Astrocyte of the cerebellum (primary cell): ENCODE measurements at places on chromosomes 1 and 21.

DNA sequence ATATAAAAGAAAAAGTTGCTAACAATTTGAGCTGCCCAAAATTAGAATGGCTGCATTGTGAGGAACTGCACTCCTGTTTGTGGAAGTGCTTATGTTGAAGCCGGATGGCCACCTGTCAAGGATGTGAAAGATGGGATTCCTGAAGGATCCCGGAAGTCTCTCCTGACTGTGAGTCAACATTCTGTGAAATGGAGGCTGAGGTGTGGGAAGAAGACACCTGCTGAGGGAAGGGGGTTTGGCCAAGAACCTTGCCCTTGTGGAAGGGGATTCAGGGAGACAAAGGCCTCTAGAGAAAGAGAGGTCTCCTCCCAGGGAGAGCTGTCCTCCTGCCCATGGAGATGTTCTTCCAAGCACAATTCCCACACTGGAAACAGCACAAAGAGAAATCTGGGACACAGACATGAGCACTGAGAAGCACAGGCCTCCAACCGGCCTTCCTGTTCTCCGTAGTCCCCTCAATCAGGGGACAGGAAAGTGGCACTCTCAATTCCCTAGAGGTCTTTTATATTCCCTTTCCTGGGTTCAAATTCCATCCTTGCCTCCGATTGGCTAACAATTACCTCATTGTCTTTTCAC lies 70.5 kb downstream of the CD2 start:
- no peak for DNase-seq

- no peak for DNase-seq
Observed at GRCh38 chr1:157944663-157945280, 48.7 kb upstream of the KIRREL1 start.

DNA sequence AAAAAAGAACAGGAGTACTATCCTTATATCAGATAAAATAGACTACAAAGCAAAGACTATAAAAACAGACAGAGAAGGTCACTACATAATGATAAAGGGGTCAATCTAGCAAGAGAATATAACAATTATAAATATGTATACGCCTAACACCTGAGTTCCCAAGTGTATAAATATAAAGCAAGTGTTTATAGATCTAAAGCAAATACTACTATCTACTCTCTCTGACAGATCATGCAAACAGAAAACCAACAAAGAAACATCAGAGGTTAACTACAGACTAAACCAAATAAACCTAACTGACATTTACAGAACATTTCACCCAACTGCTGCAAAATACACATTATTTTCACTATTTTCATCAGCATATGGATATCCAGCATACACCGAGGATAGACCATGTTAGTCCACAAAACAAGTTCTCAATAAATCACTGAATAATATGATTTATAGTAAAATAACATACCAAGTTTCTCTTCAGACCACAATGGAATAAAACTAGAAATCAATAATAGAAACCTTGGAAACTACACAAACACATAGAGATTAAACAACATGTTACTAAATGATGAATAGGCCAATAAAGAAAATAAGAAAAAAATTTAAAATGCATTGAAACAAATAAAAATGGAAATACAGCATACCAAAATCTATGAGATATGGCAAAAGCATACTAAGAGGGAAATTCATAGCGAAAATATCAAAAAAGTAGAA lies 22.7 kb downstream of the UCHL5 start:
- DNase-seq, result no peak

DNA sequence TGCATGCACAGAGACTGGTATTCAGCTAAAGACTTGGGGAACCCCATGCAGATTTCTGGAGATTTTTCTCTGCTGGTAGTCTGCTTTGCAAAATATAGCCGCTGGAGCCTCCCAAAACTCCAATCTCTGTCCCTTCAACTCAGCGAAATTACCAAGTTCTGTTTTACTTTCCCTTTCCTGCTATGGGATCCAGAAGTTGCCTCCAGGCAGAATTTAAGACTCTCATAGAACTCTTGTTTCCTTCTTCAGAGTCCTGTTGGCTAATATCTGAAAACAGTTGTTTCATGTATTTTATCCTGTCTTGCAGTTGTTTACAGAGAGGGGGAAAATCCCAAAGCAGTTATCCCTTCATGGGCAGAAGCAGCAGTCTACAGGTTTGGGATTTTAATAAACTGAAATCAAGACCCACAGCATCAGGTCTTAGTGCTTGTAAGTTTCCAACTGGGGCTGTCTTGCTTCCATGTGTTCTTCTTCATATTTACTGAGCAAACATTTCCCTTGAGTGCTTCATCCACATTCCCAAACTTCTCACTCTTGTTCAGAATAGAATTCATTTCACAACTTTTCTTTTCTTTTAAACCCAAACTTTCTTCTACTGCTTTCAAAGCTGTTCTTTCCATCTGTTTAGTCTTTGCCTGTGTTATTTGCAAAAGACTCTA lies 221.3 kb upstream of the DMRTA2 start:
- no peak for DNase-seq

GRCh38 chr1:232260861-232261260 lies 369.1 kb downstream of the SIPA1L2 start:
- DNase-seq, result no peak
